Cerebellar cortex (tissue), 1 donor: ENCODE measurements at places on chromosomes 1 and 21.
A peak's percentile ranks its signal among the peaks of the same experiment; 100 is the strongest.

GRCh38 chr1:208510192-208510952, 266.2 kb upstream of the PLXNA2 start:
- DNase-seq, result no peak

DNA sequence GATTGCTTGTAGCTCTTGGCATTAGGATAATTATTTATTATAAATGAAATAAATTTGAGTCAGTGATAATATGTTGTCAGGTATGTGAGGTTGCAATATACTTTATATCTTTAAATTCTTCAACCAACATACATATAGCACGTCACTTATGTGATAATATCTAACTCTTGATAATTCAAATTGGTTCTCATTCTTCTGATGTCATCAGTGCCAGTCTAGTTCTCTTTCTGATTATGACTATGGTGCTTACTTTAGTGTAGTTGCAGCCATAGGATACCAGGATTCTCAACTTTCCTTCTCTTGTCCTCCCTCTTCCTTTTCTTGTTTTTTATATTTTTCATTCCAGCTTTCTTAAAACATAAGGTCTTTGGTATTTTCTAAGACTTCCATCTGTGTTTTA, 34.8 kb upstream of the ATP6V1G3 start:
- DNase-seq, result no peak

- DNase-seq, result no peak
Observed at GRCh38 chr1:26833432-26834405, 7.2 kb downstream of the ZDHHC18 start.

DNA sequence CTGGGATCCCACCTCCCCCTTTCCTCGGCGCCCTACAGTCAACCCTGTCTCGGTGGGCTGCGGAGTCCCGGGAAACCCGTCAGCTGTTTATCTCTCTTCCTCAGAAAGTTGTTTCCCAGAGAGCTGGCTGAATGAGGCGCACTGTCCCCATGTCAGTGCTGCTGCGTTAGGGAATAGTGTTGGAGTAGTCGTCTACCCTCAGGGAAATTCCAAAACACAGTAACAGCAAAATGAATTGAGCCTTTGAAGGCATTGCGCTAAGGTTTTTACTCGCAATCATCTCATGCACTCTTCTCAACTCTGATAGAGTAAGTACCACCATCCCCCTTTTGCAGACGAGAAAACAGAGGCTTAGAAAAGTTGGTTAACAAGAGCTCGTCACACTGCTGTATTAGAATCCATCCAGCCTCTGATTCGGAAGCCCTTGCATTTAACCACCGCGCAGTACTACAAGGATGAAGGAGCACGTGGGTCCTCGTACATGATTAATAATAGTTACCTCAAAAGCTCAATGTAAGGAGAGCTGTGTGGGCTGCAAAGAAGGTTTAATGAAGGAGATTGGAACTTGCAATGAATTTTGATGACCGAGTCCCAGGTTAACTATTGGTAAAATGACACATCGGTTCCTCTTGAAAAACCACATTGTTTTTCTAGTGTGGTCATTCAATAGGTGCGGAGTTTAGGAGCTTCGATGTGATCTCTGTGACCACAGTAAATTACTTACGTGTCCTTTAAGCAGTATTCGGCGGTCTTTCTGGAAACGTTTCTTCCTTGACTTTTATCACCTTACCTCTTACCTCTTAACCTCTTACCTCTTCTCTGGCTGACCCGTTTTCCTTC, 788 bp upstream of the EDEM3 start:
- DNase-seq, result no peak

DNA sequence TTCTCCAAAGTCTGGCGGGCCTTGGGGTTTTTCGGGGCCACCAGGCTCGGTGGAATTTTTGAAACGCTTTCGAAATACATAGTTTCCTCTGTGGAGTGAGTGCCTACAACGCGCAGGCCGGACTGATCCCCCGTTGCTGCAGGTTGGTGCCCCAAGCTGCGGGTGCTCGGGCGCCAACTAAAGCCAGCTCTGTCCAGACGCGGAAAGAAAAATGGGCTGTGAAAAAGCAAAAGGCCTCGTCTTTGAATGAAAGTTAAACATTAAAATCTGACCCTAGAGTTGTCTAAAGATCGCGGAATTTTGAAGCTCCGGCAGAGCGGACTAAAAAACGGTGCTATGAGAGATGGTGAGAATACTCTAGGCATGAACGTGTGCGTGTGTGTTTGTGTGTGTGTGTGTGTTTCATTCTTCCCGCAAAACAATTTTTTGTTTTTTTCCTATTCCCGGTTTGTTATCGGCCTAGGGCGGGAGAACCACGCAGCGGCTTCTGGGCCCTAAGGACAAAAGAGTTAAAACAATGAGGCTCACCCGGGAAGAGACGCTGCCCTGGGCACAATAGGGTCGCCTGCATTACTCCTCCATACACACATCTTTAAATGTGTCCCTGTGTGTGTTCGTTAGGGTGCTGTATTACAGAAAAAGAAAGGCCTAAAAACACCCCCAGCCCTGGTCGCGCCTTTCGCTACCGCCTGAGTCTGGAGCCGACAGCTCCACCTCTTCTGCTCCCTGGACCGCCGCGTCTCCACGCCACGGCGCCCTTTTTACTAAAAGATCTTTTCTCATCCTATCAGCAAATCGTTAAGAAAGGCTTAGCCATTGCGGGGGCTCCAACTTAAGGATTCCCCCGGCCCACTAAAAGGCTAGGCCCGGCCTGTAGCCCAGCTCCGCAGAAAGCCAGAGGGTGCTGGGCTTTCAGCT, 3.2 kb downstream of the TBX15 start:
- DNase-seq, result no peak

DNA sequence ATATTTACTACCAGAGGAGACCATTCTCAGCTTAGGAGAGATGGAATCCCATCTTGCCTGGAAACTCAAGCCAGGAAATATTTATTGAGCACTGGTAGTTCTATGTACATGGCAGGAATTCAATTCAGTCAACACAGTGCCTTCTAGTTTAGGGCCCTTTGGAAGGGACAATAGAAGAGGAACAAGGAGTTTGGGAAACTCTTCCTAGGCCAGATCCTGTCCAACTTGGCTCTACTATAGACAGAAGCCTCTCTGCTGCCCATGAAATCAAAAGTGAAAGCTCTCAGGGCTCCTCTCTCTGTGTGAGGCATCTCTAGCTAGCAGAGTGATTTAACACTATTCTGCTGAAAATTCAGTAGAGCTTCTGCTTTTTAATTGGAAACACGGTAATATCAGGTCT, 244.6 kb upstream of the MAP1LC3C start:
- peak; percentile 64 for DNase-seq

GRCh38 chr1:214515544-214516433, 35.6 kb downstream of the PTPN14 start:
- no peak for DNase-seq

DNA sequence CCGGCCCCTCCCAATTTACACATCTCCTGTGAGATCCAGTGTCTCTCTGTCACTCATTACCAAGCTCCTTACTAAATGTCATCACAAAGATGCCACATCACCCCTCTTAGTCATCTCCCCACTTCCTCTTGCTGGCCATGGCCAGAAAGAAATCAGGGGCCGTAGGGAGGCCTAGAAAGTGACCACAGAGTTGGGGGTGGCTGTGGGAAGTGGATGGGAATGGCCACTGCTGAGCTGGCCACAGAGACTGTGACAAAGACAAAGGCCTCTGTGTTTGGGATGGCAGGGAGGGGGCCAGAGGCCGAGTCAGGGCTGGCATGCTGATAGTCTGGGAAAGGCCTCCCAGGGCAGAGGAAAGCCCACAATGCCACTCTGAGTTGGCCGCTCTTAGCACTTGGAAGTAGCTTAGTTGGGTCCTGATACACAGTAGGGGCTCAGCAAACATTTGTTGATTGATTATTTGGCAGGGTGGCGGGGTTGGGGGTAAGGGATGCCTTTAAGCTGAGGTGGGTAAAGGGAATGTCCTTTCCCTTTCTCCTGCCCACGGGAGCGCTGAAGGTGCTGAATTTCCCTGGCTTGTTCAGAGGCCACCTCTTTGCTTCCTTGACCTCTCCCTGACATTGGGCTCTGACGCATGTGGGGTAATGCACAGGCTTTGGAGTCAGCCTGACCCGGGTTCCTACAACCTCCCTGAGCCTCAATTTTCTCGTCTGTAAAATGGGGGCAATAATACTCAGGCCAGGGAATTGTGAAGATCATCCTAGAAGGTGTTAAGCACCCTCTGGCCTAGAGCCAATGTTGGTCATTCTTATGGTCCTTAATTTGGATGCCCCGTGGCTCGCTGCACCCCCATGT, 13.2 kb downstream of the NAV1 start:
- no peak for DNase-seq

DNA sequence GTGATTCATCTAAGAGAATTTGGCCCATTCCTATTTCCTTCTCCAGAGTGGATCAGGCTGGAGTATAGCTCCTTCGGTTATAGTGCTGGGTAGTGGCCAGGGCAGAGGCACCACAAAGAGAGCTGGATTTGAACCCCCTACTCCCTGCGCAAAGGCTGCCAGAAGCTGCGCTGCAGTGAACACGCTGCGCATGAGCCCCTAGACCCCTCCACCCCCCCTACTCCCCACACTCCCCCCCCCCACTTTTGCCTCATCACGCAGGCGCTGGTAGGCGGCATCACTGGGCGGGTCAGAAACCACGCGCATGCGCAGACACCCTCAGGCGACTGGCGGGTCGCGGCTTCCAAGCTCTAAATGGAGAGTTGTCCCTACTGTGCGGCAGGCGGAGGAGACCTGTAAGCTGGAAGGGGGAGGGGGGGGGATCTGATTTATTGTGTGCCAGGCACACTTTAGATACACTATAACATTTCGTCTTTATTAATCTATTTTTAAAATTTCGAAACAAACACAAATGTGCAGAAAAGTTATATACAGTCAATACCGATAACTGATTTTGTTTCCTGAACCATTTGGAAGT, 38.7 kb upstream of the HMGN1 start:
- peak; percentile 89 for DNase-seq

GRCh38 chr1:186519982-186520381, 59.1 kb upstream of the PDC start:
- no peak for DNase-seq

- DNase-seq, result no peak
Observed at GRCh38 chr1:37143800-37144199, 109.5 kb upstream of the GRIK3 start.

- no peak for DNase-seq
Observed at GRCh38 chr1:77064246-77064645, 155.0 kb downstream of the PIGK start.

- no peak for DNase-seq
Observed at GRCh38 chr1:159318784-159319551, 16.8 kb downstream of the FCER1A start.

DNA sequence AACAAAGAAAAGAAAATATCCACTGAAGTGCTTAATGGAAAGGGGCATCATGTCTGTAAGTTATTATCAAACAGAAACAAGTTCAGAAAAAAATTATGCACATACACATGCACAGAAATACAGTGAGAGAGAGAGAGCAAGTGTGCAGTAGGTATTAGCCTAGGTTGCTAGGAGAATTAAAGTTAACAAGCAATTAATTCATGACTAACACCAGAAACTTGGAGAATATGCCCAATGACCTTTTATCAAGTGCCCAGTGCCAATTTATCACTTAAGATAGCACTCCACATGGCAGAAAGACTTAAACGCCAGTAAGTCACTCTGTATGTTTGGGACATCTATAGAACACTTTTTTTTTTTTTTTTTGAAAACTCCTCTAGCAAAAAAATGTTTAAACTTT, 56.2 kb upstream of the SLC16A1 start:
- no peak for DNase-seq

- peak; percentile 22 for DNase-seq
Observed at GRCh38 chr1:869499-870244, 54.1 kb upstream of the SAMD11 start.

- DNase-seq, result no peak
Observed at GRCh38 chr1:66316464-66317247, 217.3 kb upstream of the SGIP1 start.

GRCh38 chr1:115953180-115953579, 23.1 kb upstream of the SLC22A15 start:
- DNase-seq, result no peak

GRCh38 chr1:183039985-183040447, 16.8 kb downstream of the LAMC1 start:
- peak; percentile 35 for DNase-seq

DNA sequence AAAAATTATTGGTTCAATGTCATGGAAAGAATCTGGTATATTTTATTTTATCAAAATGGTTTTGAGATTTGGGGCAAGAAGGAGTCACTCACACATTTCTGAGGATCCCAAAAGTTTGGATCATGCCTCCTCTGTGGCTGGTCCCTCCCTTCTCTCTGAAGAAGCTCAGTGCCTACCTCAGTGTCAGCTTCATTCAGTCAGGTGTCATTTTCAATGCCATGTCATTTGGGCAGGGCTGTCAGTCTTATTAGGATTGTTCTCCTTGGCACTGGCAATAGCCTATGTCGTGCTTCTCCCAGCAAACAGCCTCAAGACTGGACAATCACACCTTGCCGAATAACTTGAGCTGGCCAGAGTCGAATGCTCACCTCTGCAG, 264.5 kb upstream of the CAMK1G start:
- DNase-seq, result no peak

GRCh38 chr1:107919953-107920352, 45.0 kb downstream of the VAV3 start:
- no peak for DNase-seq

- no peak for DNase-seq
Observed at GRCh38 chr1:161244888-161245287, 6.9 kb upstream of the NR1I3 start.

- no peak for DNase-seq
Observed at GRCh38 chr1:53089478-53090226, 27.6 kb downstream of the PODN start.

DNA sequence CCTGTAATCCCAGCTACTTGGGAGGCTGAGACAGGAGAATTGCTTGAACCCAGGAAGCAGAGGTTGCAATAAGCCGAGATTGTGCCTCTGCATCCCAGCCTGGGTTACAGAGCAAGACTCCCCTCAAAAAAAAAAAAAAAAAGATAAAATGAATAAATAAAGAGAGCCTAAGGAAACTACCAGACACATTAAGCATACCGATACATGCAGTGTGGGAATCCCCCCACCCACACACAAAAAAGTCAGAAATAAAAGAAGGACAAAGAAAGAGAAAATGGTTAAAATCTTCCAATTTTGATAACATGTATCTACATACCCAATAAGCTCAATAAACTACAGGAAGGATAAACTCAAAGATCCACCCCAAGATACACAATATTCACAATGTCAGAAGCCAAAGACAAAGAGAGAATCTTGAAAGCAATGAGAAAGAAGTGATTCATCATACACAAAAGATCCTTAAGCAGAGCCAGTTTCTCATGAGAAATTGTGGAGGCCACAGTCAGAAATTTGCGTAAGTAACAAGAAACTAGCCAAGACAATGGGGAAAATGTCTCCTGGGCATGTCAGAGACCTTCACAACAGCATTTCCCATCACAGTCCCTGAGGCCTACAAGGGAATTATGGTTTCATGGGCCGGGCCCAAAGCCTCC, 1197.0 kb downstream of the AMY1C start:
- DNase-seq, result no peak

- no peak for DNase-seq
Observed at GRCh38 chr1:14658642-14659041, 60.2 kb downstream of the KAZN start.
